ENCODE measurements at places on chromosomes 16 and 17.

DNA sequence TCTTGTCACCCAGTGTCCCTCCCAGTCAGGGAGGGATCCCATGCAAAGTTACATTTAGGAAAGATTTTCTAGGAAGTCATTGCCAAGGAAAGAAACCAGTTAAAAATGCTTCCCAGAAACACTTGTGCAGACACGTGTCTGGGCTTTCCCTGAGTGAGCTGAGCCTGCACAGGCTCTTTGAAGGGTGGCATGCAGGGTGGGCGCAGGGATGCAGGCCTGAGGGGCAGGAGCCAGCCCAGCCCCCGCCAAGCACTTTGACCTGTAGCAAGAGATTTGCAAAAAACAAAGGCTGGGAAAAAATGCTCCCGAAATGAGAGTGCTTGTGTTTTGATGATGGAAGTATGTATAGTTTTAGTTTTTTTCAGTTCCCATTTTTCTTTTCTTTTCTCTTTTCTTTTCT, 52.4 kb downstream of the B9D1 start:
- DNase-seq, result no peak

DNA sequence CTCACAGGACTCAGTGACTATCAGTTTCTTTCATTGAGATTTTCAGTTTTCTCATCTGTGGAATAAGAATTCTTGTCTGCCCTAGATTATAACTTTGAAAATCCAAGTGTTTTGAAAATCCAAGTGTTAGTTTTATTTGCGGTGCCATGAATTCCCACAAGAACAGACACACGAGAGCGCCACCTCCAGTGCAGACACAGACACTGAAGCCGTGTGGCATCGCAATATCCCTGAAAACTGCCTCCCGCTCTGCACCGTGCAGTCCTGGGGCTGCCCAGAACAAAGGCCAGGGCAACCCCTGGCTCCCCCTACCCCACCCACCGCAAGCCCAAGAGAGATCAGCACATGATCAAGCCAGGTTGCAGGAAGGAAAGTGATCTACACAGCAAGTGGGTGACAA, 229.5 kb upstream of the ASIC2 start:
- no peak for DNase-seq

GRCh38 chr16:86707171-86707570, 128.8 kb downstream of the FOXL1 start:
- no peak for DNase-seq

DNA sequence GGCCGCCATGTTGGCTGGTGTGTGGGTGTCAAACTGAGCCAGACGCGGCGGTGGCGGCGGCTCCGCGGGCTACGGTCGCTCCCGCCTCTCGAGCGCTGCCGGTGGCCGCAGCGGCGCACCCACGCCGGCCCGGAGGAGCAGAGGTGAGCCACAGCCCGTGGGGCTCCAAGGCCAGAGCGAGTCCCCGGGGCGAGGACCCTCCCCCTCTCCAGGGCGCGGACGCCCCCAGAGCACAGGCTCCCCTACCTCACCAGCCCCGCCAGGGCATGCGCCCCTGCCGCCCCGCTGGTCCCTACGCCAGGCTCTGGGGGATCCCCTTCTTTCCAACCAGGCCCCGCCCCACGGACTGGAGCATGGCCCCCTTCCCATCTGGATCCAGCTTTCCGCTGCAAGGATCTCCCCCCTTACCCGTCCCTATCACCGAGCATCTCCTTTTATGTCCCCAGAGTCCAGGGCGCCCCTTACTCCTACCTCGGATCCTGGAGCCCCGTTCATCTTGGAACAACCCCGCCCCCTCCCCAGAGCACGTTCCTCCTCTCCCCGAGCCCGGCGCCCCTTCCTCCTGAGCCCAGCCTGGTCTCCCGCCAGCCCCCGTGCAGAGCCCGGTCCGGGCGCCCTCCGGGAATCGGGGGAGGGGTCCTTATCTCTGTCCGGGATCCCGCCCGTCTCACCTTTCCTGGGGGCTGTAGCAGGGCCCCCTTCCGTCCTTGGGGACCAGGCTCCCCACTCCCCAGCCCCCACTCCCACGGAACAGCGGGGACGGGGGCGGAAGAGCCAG, 412 bp downstream of the EPN2 start:
- no peak for DNase-seq

DNA sequence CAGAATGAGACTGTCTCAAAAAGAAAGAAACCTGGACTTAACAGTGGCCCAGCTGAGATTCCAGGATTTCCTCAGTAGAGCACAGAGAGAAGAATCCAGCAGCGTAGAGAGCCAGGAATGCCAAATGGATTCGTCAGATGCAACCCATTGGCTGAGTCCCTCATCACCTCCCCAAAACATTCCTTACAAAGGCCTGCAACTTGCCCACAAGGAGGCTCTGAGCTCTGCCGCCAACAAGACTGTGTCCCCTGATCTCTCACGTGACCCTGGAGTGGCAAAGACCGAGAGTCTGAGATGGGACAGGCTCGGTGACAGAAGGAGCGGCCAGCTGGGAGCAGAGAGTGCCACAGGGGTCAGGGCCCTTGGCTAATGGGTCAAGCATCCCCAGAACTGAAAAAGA, 6.9 kb upstream of the CHMP6 start:
- no peak for DNase-seq

DNA sequence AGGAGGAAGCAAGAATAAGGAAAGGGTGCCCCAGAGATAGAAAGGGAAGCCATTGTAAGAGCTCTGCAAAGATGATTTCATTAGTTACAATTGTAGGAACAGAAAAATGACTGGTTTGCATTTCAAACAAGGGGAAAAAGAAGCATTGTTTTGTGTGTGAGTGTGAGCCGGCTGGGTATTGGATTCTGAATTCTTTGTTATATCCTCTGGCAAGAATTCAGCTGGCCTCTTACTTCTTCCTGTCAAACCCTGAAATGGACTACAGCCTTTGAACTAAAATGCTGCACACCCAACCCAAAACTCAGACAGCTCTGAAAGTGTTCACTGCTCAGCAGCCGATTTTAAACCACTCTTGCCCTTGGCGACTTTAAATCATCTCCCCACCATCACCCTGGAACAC, 461.3 kb downstream of the PMP22 start:
- no peak for DNase-seq

DNA sequence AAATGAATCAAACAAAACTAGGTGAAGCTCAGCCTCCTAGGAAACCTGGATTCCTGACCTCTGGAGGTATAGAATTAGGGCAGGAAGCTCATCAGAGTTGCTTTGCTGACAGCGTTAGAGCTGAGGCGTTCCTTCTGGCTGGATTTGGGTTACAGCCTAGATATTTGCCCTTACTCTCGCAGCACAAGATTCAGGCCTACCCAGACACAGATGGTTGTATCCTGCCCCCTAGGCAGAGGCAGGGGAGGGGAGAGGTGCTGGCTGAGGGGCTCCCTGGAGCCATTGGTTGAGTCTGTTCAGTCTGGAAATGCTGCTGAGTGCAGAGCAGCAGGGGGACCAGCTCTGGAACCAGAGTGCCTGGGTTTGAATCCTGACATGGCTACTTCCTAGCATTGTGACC, 78.4 kb downstream of the MPRIP start:
- no peak for DNase-seq

- DNase-seq, result no peak
Observed at GRCh38 chr17:55272711-55273578, 8.2 kb downstream of the HLF start.

GRCh38 chr17:77923135-77923534, 35.4 kb upstream of the TNRC6C start:
- no peak for DNase-seq

GRCh38 chr16:52123842-52124241, 423.1 kb downstream of the TOX3 start:
- DNase-seq, result no peak

GRCh38 chr16:84973776-84974523, 37.4 kb downstream of the ZDHHC7 start:
- no peak for DNase-seq

GRCh38 chr17:82019690-82020571, 2.7 kb downstream of the CENPX start:
- DNase-seq, result peak; percentile 25

GRCh38 chr17:57548421-57549410, 196.4 kb downstream of the CCDC182 start:
- DNase-seq, result no peak

GRCh38 chr17:16442594-16443510, 27.5 kb downstream of the TRPV2 start:
- no peak for DNase-seq

GRCh38 chr16:87585442-87586200, 16.7 kb upstream of the JPH3 start:
- DNase-seq, result no peak

GRCh38 chr17:65198653-65199382, 61.6 kb downstream of the RGS9 start:
- DNase-seq, result no peak

DNA sequence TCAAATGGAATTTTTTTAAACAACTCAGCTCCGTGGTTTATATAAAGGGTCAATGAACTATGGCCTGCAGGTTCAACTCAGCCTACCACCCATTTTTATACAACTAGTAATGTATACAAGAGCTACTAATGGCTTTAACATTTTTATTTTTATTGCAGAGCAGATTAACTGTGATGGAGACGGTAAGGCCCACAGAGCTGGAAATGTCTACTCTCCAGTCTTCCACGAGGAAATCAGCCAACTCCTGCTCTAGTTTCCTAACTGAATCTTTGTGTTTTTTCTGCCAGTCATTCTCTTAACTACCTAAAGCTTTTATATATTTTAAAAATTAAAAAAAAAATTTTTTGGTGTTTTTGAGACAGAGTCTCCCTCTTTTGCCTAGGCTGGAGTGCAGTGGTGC, 385.1 kb upstream of the MAF start:
- DNase-seq, result no peak

- no peak for DNase-seq
Observed at GRCh38 chr16:3841729-3842508, 38.6 kb downstream of the CREBBP start.

- DNase-seq, result no peak
Observed at GRCh38 chr16:28293601-28293960, 1.3 kb downstream of the SBK1 start.

DNA sequence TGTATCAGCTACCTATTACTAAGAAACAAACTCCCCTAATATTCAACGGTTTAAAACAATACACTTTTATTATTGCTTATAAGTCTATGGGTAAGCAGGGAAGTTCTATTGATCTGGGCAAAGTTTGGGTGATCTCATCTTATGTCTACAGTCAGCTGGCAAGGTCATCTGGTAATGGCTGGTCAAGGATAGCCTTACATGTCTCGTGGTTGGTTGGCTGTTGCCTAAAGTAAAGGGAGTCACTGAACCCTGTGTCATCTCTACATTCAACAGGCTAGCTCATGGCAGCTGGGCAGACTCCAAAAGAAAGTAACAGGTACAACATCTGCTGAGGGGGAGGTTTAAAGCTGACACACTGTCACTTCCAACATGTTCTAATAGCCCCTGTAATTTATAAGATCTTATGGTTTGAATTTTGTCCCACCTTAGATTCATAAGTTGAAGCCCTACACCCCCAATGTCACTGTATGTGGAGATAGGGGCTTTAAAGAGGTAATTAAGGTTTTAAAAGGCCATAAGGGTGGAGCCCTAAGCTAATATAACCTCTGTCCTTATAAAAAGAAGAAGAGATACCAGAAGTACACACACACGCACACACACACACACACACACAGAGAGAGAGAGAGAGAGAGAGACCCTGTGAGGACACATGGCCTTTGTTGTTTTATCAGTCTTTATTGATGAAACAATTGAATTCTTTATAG, 419.1 kb downstream of the NPIPA8 start:
- DNase-seq, result no peak

DNA sequence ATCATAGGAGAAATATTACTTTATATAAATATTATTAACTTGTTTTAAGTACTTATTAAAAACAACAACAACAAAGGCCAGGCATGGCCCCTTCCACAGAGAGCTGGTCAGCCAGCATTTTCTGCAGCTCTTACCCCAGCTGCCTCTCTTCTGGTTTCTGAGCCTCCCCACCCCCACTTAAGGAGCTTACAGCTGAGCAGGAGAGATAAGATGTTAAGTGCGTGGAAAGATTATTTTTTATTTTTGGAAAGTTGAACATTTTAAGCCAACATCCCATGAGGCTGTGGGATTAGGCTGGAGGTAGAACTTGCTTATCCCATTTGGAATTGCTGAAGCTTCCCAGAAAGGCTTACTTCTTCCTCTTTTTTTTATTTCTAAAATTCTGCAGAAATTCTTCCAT, 401.2 kb downstream of the SEC14L1 start:
- no peak for DNase-seq

DNA sequence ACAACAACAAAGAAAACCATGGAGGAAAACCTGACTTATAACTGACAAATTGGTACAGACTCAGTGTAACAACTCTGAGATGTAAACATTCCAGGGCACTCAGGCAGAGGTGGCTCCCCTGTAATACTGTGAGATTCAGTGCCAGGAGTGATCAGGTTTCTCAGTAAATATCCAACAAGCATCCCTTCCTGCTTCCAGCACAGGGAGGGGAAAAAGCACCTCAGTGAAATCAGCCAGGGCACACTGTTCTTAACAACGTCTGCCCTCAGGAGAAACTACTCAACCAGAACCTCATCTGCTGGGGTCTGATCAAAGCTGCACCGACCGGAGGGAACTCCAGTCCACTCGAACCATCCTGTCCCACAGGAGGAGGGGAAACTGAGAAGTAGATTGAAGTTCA, 52.3 kb downstream of the AMFR start:
- no peak for DNase-seq

GRCh38 chr16:84690088-84690819, 9.5 kb upstream of the USP10 start:
- DNase-seq, result no peak

DNA sequence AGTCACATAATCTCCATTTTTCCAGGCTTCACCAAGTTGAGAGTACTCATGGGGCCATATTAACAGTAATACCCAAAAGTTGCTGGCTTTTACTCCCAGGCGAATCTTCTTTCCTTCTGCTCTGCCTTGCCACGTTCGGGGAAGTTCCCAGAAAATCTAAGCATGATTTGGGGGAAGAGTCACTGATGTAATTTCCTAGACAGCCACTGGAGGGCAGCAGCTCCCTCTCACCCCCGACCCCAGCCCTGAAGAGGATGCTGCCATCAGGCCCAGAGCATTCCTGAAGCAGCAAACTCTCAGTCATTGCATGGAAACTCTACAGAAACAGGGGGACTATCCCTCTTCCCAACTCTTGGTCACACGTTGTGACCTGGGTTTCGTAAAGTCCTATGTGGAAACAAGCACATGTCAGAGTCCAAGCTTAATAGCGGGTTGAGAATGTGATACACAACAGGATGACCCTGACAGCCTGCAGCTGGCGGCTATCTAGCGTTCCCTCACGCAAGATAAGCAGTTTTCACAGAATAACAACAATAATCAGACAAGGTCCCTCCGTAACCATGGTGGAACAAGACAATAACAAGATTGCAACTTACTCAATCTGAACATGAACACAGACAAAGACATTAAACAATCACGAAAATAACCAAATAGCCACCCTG, 43.8 kb upstream of the DHX40 start:
- DNase-seq, result peak; percentile 35

GRCh38 chr16:28872952-28873351, 5.3 kb upstream of the ATP2A1 start:
- no peak for DNase-seq

DNA sequence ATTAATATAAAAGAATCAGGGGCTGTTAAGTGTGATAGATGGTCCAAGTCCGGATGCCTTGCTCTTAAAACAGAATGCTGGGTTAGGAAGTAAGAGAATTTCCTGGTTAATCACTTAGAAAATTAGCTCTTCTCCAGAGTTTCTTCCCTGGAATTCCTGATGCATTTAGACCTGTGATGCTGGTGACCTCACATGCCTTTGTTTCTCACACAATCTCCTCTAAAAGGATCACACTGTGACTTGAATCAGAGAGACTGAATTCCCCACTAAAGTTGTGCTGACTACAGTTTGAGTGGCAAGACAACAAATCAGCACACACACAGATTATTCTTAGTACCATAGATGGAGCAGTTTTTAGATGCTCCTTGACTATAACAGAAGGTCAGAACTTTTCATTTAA, 4.4 kb upstream of the RNF43 start:
- no peak for DNase-seq
